H9 (cell line): ENCODE measurements at places on chromosomes 7 and 10.

- no peak for DNase-seq
These were observed 259.0 kb downstream of the PHTF2 start for GRCh38 chr7:78057571-78057970.

DNA sequence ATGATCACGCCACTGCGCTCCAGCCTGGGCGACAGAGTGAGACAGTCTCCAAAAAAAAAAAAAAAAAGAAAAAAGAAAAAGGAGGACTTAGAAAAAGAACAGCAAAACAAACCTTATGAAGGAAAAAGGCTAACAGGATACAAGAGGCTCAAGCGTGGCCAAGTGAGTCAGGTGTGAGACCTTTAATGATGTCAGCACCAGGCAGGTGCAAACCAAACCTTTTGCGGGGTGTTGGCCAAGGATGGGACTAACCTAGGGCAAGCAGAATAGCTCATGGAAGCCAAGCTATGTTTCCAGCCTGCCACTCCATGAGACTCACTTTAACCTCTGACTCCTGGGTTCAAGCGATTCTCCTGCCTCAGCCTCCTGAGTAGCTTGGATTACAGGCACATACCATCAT, 11.3 kb upstream of the GNA12 start:
- no peak for DNase-seq

GRCh38 chr10:28008054-28008453, 9.2 kb upstream of the ODAD2 start:
- DNase-seq = no peak

DNA sequence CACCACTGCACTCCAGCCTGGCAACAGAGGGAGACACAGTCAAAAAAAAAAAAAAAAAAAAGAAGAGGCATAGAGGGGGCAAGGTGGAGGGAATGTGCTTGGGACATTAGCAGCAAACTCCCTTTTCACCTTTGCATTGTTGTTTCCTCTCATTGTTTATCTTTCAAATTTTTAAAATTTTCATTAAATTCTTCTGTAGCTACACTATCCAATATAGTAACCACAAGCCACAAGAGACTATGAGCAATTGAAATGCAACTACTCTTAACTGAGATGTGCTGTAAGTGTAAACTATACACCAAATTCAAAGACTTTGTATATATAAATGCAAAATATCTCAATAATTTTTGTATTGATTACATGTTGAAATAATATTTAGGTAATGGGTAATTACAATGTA, 43.4 kb downstream of the EBLN1 start:
- DNase-seq = no peak

GRCh38 chr10:100479037-100479436, 16.2 kb downstream of the WNT8B start:
- DNase-seq = no peak
